ENCODE measurements at places on chromosomes 7 and 10.

- DNase-seq = no peak
Observed at GRCh38 chr7:151431768-151432311, 8.1 kb downstream of the CRYGN start.

- DNase-seq = no peak
Observed at GRCh38 chr7:131816391-131817007, 260.1 kb upstream of the PODXL start.

DNA sequence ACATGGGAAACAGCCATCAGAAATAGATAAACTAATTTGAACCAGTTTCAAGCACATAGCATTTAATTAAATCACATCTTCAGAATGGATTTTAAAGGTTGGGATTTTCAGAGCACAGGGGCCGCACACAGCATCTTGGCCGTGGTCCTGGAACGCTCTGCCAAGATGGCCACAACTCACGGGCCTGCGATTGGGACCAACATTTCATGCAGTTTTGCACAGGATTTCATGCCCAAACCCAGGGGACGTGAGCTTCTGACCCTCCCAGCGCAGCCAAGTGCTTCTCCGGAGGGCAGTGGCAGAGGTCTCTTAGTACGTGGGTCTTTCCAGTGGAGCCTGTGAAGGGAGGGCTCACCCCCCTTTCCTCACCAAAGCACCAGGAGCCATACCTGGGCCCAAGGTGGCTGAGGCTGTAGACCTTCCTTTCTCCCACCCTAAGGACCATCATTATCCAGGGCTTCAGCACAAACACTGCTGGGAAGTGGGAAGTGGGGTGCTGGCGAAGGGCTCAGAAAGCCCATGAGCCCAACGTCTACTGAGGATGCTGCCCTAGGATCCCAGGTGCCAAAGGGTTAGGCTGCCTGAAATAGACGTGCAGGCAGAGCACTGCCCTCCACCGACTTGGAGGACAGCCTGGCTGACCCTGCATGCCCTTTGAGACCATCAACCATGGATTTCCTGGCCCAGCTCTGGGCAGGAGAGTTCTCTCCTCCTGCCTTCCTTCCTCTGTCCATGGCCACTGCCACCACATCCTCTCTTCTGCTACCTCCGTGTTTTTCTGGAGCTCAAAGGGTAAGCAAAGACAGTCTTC lies 611.2 kb upstream of the MGMT start:
- no peak for DNase-seq

- peak; percentile 1 for DNase-seq
Observed at GRCh38 chr7:4519819-4520520, 162.1 kb upstream of the FOXK1 start.

GRCh38 chr7:97752215-97752614 lies 20.3 kb downstream of the TAC1 start:
- DNase-seq = no peak

DNA sequence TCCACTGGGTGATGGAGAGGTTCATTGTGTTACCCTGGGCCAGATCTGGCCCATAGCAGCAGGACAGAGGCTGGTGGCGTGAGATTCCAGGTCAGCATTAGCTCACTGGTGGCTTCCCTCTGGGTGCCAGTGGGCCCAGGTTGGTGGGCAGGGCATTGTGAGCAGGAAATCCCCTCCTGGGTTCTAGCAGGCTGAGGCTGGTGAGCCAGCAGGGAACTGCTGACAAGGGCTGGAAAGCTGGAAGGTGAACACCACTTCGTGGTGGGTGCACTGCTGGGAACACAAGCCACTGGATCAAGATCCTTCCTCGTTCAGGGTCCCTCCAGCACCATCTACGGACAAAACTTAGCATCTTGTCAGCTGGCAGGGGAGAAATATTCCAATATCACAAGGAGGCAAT lies 259.2 kb upstream of the FZD1 start:
- DNase-seq = no peak

DNA sequence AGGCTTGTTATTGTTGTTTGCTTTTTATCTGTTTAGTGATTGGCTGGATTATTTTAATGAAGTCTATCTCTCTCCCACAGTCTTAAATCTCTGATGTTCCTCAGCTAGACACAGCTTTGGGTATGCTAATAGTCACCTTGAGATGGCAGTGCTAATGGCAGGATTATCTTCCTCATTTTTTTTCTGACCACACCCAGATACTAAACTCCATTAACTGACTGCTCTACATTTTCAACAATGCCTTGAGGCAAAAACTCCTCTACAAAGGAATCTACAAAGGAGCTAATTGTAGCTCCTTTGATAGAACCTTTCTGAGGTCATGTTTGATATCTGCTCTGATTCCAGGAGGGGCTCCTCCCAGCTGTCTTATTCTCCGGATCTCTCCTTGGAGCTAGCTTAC lies 122.6 kb downstream of the HBP1 start:
- DNase-seq = no peak

DNA sequence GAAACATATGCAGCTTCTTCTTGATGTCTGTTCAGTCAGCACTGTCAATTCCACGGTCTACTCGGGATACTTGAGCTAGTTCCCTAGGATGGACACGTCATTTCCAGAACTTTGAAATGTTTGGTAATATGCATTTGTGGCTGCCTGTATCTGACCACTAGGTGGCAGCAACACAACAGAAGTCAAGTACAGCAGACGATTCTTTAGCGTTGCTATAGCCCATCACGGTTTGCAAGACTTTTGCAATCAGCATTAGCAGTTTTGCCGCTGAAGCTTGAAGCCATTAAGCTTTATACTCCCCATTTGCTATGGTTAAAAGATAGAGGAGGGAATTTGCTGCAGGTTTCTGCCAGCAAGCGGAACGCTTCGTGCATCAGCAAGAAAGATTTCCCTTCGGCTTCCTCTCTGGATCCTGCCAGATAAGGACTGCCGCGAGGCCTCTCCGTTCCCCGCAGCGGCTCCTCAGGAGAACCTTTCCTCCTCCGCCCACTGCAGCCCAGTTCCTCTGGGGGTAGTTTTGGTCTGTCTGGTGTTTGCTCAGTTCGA lies 63.5 kb downstream of the ABCC2 start:
- DNase-seq = peak; percentile 94

DNA sequence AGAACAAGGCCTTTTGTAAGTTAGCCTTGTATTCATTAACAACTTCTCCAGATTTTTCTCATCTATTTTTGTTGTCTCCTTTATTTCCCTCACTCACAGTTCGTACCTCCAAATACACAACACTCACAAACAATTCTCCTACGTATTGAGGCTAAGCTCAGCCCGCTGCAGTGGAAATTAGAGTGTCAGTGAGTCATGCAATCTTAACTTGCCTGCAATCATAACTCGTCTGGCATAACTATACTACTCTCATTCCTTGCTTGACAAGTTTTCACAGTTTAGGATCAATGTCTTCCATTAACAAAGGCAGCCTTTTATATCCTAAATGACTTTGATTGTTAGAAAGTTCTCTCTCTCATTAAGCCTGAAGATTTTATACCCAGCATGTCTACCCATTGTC lies 23.8 kb downstream of the TMEM196 start:
- peak; percentile 44 for DNase-seq

- DNase-seq = no peak
Observed at GRCh38 chr10:29081951-29082685, 206.8 kb upstream of the LYZL1 start.

DNA sequence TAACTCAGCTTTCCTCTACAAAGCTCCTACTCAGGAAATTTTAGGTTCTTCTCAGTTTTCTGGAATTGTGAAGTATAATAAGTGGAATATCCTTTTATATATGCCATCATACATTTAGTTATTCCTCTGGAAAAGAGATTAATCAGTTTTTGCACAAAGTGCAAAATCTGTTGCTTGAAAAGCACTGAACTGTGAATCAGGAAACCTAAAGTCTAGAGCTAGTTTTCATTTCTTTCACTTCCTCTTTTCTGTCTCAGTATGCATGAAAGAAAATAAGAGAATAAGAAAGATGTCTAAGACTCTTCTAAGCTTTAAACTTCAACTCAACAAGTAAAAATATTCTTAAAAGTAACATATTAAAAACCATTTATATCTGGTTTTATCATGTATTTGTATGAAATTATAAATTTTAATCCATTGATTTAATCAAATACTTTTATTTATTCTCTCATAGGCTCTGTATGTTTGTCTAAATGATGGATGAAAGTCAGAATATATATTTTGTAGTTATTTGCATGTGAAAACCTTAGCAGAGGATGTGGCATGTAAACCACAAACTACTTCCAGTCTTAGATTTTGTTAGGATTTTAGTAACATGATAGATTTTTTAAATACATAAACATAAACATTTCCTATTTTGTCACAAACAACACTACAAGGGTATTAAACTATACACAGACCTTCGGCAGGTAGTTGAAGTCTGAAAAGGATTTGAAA lies 1073.0 kb downstream of the XPNPEP1 start:
- no peak for DNase-seq

DNA sequence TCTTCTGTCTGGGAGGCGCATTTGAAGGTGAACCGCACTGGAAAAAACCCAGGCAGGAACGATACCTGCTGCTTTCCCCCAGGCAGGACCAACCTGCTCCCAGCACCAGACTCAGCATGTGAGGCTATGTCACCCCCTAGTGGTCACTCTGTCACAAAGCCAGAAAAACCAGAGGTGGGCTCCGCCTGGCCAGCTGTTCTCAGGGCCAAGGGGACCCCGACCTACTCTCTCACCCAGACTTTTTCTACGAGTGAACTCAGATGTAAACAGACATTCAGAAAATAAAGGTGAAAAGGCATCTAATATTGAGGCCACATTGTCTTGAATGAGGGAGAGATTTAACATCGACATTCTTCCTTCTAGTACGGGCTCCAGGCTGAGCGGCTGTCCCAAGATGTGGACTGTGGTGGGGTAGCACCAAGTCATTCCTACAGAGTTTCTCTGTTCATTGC lies 117.3 kb downstream of the PRKAG2 start:
- peak; percentile 88 for DNase-seq

GRCh38 chr7:129494041-129494440 lies 8.3 kb upstream of the SMKR1 start:
- peak; percentile 27 for DNase-seq

DNA sequence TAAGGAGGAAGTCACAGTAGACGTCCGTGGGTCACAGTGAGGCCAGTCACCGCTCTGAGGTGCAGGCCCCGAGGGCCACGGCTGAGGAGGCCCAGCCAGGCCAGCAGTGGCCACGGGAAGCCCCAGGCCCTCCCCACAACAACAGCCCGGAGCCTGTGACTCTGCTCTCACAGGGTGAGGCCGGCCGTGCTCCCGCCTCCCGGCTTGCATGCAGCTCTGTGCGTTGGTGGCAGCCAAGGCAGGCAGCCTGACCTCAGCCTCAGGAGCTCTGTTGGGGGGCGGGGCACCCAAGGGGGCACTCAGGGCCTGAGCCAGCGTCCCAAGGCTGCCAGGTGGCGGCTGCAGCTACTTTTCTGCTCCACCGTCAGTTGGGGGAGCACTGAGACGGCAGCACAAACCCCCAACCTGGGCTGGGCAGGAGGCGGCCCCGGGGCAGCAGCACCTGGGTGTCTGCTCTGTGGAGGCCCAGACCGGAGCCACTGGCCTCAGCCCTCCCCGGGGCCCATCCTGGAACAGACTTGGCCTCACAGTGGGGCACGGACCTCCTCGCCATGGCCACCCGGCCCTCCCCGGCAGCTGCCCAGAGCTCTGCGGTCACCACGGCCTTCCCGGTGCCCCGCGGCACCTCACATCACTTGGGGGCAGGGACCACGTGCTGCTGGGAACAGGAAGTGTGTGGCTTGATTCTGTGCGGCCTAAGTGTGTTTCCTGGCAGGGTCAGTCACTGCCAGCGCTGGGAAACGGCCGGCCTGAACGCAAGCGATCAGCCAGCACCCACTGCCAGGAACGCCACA lies 13.3 kb downstream of the CYP2W1 start:
- no peak for DNase-seq

- peak; percentile 69 for DNase-seq
Observed at GRCh38 chr7:157612664-157613561, 276.1 kb downstream of the DNAJB6 start.

GRCh38 chr7:131194070-131194865 lies 133.4 kb upstream of the MKLN1 start:
- no peak for DNase-seq

DNA sequence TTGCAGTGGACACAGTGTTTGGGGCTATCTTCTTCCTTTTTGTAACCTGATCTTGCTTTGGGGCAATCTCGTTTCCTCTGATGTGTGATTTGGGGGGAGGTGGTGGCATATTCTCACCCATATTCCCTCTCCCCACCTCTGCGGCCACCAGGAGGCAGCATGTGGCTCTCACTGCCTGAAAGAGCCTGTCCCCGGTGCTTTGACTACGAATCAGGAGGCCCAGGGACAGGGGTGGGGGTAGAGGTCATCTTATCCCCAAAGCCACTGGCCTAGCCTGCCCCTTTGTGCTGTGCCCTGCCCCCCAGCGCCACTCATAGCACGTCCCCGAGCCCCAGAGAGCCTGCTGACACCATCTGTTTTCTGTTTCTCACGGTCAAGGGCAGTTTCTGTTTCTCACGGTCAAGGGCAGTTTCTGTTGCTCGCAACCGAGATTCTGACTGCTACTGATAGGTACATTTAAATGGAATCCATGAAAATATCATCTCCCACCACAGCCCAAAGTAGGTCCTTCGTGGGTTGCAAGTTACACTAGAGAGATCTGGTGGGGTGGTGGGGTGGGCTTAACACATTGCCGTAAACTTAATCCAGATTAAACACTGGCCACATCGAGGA lies 28.2 kb downstream of the PHYH start:
- DNase-seq = peak; percentile 25

- DNase-seq = peak; percentile 84
Observed at GRCh38 chr7:20783700-20784387, 2.8 kb downstream of the SP8 start.

DNA sequence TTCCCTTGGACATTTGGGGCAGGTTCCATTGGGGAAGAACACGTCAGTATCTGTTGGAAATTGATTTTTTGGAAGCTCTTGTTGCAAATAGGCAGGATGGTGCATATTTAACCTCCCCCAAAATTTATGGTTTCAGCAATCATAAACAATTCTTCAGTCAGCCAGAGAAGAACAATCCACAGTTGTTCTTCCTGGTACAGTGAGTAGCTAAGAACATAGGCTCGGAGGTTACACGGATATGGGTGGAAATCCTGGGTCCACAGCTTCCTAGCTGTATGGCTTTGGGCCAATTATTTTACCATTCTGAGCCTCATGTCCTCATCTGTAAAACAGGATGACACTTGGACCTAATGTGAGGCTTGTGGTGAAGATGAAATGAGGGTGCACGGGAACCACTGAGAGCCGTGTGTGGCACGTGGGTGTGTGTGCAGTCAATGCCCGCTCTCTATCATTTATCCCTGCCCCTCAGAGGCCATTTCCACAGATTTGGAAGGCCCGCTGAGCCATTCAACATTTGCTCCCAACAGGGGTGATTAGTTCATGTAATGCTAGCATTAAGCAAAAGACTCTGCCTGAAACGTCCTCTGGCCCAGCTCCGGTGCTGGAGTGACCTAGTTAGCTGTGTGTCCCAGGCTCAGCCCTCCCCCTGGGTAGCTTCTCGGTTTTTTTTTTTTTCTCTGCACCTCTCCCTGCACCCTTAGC lies 9.7 kb downstream of the CAMK1D start:
- DNase-seq = peak; percentile 15
